ENCODE measurements at places on chromosomes 2 and 18. TPM values are rescaled to one million over a fixed set of nuclear protein-coding genes. Genes with fewer than 3 reads are reported as not detected.

STON1 gene
- 9.9 TPM for total RNA-seq

DNA sequence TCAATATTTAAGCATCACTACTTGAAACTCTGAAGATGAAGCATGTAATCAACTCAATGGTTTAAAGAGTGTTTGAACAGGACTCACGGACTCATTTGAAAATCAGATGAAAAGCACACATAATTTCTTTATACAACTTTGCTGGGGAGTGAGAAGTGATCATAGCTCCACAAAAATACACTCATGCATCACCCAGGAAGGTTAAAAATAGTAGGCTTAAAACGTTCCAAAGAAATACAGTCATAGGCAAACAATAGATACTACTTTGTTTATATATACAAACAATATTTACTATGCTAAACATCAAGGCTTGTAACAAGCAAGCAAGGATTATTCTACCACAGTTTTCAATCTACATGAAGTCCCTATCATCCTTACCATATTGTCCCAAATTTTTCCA, 11.6 kb downstream of the HNRNPLL start:
- DNase-seq: no peak

GRCh38 chr2:100418406-100418962, 1.0 kb upstream of the CHST10 start:
- no peak for DNase-seq

DNMT3A gene
- 4.1 TPM for total RNA-seq

TGOLN2 gene
- 77.2 TPM for total RNA-seq

DNA sequence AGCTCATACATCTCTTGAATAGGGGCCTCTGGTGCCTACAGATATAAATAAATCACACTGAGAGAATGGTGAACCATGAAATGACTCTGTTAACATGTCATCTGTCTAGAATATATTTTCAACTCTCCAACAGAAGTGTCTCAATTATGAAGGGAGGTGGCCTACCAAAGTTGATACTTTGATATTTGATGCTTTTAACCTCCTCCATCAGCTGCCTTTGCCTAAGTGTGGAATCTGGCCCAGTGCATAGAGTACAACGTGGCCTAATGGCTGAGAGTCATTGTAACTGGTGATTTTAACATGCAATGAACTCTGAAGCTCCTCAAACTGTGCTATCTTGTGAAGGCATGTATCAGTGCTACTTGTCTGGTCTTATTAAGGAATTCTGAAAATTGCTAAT, 93.4 kb downstream of the MYO3B start:
- no peak for DNase-seq

DNA sequence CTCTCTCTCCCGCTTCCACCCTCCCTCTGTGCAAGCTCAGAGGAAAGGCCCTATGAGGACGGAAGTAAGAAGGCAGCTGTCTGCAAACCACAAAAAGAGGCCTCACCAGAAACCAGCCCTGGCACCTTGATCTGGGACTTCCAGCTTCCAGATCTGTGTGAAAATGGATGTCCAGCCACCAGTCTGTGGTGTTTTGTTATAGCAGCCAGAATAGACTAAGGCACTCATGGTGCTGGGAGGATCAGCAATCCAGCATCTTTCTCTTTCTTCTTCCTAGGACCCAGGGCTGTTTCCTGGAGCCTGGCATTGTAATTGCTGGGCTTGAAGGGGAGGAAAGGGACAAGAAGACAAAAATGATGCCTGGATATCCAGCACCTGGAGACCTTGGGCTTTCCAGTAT, 122.5 kb downstream of the SOCS6 start:
- no peak for DNase-seq

GRCh38 chr2:68805025-68805424, 66.2 kb downstream of the BMP10 start:
- no peak for DNase-seq
